ENCODE measurements at places on chromosomes 4 and X.

DNA sequence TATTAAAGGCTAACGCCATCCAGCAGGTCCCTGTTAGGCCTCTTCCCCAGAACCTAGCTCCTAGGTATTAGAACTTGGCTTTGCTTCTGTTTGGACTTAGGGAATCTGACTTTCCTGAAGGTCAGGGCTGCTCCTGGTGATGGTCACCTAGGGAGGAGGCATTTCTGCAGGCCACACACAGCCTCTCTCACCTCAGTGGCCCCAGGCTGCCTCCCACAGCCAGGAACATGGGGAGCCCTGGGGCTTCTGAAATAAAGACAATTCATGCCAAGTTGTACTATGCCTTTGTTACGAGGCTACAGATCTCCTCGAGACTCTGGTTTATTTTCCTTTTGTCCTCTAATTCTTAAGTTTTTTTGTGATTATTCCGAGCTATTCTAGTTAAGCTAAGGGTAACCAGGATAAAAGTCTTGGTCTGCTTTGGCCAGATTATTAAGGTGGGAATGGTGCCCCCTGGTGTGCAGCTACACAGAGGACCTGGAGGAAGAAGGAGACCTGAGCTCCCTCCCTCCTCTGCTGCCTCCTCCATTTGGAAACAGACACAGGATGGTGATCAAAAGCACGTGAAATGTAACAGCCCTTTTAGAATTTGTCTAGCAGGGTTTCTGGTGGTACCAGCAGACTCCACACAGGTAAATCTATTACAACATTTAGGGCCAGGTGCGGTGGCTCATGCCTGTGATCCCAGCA is 131.0 kb downstream of the DCLK2 start:
- peak; percentile 33 for DNase-seq

DNA sequence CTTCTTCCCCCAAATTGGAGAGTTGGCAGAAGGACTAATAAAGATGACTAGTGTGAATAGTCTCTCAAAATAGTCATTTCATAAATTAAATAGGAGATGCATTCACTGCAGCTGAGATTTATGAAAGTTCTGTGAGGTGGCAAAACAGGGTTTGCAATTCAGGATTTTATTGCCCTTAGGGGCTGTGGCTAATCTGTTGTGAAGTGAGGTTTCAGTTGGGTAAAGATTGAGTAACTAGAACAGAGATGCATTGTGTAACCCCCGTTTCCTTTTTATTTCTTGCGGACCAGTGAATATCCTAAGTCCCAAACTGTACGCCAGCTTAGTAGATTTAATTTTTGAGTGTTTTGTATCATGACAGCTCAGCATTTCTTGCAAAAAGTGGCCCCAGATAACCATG is 16.2 kb upstream of the SCRG1 start:
- no peak for DNase-seq

- DNase-seq: no peak
Measured at GRCh38 chr4:5980436-5981155, 37.6 kb downstream of the C4orf50 start.

GRCh38 chr4:188275686-188276085 is 136.4 kb downstream of the TRIML1 start:
- DNase-seq: no peak

DNA sequence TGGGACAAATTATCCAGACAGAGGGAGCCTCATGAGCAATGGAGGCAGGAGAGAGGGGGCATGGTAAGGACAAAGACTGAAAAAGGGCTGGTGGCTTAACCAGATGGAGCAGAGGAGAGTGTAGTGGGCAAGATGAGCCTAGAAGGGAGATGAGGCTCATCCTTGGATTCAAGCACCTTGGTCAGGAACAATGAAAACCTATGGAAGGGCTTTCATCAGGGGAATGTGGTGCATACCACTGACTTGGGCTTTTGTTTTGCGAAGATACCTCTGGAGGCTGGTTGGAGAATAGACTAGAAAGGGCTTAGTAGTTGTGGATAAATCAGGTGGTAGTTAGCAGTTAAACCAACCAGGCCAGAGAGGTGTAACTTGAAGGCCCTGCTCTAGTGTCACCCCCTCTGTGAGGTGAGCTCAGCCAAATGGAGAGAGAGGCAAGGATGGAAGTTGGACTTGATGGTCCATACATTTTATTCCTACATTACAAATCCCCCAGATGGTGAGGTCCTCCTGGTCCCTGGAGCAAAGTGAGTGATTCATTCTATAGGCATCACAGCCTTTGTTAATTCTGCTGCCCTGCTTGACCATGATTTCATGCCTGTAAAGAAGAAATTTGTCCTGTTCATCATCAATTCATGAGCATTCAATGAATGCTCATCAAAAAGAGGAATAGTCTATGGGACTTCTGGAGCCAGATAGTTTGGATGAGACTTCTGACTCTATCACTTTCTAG is 264.8 kb upstream of the IGFBP7 start:
- no peak for DNase-seq

- no peak for DNase-seq
Measured at GRCh38 chr4:92618968-92619367, 315.2 kb downstream of the GRID2 start.

GRCh38 chr4:183821076-183821853 is 83.8 kb upstream of the STOX2 start:
- DNase-seq: no peak

DNA sequence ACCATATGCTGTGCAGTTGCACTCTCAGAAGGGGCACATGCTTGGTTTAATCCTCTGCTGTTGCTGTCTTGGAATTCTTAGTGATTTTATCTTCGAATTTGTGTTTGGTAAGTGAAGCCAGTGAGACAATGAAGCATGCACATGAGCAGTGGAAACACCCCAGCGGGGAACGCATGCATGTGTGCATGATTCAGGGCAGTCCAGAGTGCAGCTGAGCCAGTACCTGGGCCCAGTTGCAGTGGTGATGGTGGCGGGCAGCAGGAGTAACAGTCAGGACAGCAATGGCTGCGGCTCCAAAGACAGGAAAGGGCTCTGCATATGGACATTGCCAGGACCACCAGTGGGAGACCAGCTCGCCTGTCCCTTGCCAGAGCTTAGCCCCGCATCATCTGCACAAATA is 14.3 kb upstream of the TMEM165 start:
- no peak for DNase-seq

GRCh38 chr4:62070291-62070852 is 870.2 kb downstream of the ADGRL3 start:
- no peak for DNase-seq

GRCh38 chr4:110004556-110004955 is 91.9 kb downstream of the EGF start:
- no peak for DNase-seq

GRCh38 chr4:159455675-159456237 is 352.9 kb downstream of the RAPGEF2 start:
- DNase-seq: no peak

GRCh38 chrX:154376774-154377173 is 2.3 kb upstream of the EMD start:
- DNase-seq: no peak

DNA sequence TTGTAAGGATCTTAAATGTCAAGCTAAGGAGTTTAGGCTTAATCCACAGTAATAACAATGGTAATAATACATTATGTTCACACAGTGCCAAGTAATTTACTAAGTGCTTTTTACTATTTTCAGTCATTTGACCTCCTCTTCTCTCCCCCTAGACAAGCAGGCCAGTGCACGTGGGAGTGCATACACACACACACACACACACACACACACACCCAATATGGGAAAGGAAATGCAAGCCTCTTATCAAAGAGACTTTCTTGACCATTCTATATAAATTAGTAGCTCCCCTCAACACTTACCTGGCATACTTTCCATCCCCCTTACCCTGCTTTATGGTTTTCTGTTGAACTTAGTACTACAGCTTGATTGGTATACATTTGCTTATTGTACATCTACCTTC is 3.8 kb upstream of the GPRIN3 start:
- no peak for DNase-seq

GRCh38 chr4:20044502-20044911 is 207.2 kb upstream of the SLIT2 start:
- DNase-seq: no peak

DNA sequence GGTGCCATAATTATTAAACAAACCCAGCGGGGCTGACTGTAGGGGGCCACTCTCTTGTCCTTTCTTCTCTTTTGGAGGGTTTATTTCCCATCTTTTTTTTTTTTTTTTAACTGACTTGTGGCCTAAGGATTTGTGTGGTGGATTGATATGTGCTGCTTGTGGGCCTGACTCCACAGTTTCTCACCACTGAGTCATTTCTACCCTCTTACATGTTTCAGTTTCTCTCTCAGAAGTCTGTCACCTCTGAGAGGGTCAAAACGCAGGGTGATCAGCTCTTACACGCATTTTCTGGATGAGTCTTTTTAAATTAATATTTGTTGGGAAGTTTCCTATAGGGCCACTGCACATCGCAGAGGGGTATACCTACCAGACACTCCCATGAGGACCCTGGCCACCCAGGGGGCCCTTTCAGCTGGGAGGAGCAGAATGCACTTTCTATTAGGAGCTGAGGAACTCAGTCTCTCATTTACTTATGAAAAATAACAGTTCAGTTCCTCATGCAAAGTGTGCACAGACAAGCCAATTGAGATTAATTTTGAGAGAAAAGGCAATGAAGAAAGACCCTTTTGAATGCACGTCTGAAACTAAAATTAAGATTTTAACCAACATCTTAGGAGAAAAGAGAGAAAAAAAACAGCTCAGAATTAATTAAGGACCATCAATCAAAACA is 407.9 kb downstream of the TECRL start:
- DNase-seq: no peak

GRCh38 chr4:13982010-13982409 is 354.5 kb upstream of the BOD1L1 start:
- no peak for DNase-seq

DNA sequence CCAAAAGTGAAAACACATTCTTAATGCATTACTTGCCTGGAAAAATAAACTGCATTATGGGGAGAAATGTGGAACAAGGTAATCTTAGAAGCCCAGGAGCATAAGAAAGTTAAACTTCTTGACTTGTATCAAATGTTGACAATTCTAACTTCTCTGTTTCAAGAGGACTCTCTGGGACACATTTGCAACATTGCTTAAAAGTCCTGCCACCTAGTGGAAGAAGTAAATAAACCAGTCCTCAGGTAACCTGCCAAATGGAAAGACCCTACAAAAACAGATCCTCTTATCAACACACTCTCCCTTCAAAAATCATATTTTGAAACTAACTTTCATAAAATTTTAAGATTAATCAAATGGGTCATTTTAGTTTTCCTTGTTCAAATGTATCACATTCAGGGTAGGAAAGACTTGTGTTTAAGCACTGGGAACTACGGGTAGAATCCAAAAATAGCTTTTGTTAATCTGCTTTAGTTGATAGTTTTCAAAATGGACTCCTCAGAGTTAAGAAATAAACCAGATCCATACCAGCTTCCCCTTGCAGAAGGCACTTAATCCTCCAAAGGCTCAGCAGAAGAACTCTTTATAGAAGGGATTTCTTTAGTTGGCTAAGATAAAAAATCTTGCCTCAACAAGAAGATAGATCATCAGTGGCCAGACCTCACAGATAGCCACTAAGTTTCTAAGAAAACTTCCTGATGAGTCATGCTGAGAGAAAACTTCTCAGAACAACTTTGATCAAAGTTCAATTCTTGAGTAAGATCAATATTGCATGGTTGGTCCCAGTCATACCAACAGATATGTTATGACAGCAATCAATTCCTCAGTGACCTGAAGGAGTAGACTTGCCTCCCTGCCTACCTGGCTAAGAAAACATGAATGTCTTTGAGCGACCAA is 141.7 kb downstream of the HHIP start:
- no peak for DNase-seq

GRCh38 chr4:47567511-47567910 is 82.4 kb downstream of the ATP10D start:
- DNase-seq: no peak

GRCh38 chr4:41795796-41796385 is 47.4 kb upstream of the PHOX2B start:
- DNase-seq: no peak

- DNase-seq: no peak
Measured at GRCh38 chr4:2402048-2402842, 16.2 kb downstream of the ZFYVE28 start.

- DNase-seq: no peak
Measured at GRCh38 chrX:70139736-70140135, 6.5 kb downstream of the IGBP1 start.
